ENCODE measurements at places on chromosomes 5 and 9.

GRCh38 chr5:43547532-43547931 lies 9.3 kb downstream of the PAIP1 start:
- DNase-seq: no peak

GRCh38 chr5:145025775-145026174 lies 809.4 kb downstream of the PRELID2 start:
- DNase-seq: no peak

GRCh38 chr5:43798740-43799139 lies 195.8 kb downstream of the NNT start:
- no peak for DNase-seq

- no peak for DNase-seq
These were observed 37.4 kb downstream of the PRRT1B start for GRCh38 chr9:131582466-131583336.

DNA sequence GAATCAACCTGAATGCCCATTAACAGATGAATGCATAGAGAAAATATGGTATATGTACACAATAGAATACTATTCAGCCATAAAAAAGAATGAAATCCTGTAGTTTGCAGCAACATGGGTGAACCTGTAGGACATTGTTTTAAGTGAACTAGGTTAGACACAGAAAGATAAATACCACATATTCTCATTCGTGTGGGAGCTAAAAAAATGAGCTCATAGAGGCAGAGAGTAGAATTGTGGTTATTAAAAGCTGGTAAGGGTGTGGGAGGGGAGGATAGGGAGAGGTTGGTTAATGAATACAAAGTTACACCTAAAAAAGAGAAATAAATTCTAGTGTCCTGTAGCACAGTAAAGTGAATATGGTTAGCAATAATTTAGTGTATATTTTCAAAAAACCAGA lies 23.5 kb downstream of the PTTG1 start:
- DNase-seq: no peak

DNA sequence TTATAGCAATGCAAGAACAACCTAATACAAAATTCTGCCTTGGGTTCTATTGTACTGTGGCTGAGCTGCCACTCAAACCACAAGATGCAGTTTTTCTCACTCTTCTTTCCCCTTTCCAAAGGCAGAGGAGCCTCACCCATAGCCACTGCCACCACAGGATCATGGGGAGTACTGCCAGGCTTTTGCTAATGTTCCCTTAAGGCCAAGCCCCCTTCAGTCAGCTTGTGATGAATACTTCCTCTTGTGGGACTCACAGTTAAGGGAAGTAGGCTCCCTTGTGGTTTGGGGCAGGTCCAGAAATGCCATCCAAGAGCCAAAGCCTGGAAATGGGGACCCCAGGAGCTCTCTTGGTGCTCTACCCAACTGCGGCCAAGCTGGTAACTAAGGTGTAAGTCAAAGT lies 258.7 kb downstream of the SPATA31D1 start:
- no peak for DNase-seq

DNA sequence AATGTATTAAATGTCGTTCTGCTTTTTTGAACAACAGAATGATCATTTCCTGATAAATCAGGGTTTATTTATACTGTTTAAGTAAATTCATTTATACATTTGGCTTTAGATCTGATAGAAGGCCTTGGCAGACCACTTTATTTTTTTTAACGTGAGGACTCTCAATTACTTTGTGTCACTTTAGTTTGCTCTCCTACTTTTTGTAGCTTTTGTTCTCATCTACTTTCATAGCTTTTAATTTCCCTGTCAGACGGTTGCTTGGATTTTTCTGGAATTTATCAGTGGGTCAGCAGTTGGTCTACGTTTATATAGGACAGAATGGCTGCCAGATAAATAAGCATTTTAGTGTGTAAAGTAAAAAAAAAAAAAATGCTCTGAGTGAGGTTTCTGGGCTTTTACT lies 902.3 kb upstream of the DMAC1 start:
- no peak for DNase-seq

- DNase-seq: no peak
These were observed 138.5 kb downstream of the SPOCK1 start for GRCh38 chr5:137360607-137361006.

DNA sequence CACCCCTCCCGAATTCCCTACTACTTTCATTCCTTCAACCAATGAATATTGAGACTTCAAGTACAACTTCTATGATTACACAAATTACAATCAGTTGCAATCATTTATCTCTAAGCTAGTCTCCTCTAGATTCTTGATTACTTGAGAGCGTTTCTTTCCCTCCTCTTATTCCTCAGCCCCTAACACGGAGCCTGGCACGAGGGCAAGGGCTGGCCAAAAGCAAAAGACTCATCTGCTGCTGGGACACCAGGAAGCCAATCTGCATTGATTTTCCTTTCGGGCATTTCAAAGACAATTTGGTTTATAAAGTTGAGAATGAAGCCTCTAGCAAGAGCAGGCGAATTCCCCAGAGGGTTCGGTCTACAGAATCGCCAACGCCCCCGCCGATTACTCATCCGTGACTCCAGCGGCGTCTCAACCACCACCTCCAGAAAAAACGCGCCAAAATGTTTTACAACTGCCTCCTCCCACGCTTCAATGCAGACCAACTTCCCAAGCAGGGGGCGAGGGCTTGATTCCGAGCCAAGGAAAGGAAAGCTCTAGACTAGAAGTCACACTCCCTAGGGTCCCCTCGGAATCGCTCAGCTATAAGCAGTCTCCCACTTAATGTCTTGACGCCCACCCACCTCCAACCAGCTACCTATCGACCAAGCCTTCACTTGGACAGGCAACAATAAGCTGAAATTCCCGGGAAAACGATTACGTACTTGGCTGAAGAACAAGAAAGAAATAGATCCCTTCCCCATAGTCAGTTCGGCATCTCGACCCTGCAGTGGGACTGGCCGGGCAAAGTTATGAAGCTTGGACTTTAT lies 1.5 kb downstream of the PCSK1 start:
- DNase-seq: peak; percentile 76

- DNase-seq: no peak
These were observed 13.5 kb upstream of the NIPAL4 start for GRCh38 chr5:157446412-157446935.

DNA sequence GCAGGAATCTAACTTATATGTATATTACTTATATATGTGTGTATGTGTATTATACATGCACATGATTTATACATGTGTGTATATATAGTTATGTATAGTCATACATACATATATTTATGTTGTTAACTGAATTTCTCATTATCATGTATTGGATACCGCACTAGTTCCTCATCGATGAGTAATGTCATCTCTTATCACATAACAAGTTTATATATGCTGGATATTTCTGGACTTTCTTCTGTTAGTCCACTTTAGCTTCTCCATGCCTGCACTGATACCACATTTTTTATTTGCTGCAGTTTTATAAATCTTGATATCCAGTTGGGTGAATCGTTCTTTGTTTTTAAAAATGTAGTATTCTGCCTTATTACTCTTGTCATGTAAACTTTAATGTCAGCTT lies 50.2 kb downstream of the APC start:
- no peak for DNase-seq

- no peak for DNase-seq
These were observed 1.2 kb downstream of the TIFAB start for GRCh38 chr5:135450952-135451351.

- no peak for DNase-seq
These were observed 249.4 kb downstream of the NPR3 start for GRCh38 chr5:32960340-32961058.

DNA sequence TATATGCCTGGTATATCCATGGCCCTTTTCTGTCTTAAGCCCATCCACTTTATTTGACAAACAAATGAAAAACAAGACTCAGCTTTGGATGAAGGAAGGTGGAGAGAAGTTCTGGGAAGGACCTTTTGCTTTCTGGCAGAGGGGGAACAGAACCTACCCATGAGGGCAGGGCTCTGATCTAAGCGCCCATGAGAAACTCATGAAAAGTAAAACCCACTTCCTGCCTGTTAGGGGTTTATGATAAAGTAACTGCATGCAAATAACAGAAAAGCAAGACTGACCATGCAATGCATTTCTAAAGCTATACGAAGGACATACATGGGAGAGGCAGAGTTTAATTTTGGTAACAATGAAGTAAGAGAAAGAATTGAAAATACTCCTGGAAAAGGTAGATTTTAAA lies 181.9 kb upstream of the ADRA1B start:
- DNase-seq: no peak

GRCh38 chr5:57855831-57856230 lies 373.2 kb upstream of the ACTBL2 start:
- no peak for DNase-seq

DNA sequence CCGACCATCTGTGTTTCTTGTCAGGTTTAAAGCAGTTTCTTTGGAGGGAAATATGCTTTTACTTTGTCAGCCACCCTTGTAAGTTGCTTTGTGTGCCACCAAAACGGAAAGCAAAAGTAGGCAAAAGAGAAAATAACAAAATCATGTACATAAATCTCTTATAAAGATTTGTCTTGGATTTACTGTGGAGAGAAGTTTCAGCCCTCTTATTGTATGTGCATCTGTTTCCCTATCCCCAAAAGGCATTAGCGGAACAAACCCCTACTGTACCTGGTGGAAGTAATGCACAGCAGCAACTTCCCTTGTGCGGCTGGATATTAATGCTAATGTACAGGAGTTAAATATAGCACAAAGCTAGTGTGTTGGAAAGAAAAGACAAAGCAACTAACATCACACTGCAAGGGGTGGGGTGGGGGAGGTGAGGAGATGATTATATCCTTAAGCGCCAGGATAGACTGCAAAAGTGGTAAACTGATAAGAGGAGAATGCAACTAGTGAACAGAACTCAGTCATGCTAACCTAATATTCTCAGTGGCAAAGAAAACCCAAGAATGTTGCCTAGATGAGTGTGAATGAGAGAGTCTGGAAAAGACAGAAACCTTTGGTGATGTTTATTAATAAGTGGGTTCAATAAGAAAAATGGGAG lies 396.5 kb upstream of the MEF2C start:
- no peak for DNase-seq

- no peak for DNase-seq
These were observed 19.8 kb downstream of the TRIP13 start for GRCh38 chr5:912280-913091.

GRCh38 chr9:123544007-123544827 lies 188.2 kb downstream of the CRB2 start:
- DNase-seq: peak; percentile 20

GRCh38 chr5:39176759-39177630 lies 42.4 kb downstream of the FYB1 start:
- no peak for DNase-seq

GRCh38 chr5:170266570-170267381 lies 30.8 kb downstream of the LCP2 start:
- no peak for DNase-seq

DNA sequence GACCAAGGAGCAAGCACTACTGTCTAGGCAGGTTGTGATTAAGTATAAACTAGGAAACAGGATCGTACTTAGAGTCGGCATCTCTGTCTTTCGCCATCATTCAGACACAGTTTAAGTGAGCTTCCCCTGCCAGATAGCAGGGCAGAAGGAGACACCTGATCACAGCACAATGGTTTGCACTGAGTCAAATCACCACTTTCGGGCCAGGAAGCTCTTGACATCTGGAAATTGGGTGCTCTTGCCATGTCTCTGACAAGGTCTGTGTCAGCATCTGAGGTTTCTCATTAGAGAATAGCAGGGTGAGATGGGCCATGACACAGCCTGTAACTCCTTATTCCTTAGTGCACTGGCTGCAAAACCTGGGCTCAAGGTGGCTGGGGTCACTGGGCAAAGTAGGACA lies 8.3 kb downstream of the ADRB2 start:
- DNase-seq: no peak

GRCh38 chr5:148179234-148179824 lies 11.0 kb downstream of the SPINK14 start:
- no peak for DNase-seq

DNA sequence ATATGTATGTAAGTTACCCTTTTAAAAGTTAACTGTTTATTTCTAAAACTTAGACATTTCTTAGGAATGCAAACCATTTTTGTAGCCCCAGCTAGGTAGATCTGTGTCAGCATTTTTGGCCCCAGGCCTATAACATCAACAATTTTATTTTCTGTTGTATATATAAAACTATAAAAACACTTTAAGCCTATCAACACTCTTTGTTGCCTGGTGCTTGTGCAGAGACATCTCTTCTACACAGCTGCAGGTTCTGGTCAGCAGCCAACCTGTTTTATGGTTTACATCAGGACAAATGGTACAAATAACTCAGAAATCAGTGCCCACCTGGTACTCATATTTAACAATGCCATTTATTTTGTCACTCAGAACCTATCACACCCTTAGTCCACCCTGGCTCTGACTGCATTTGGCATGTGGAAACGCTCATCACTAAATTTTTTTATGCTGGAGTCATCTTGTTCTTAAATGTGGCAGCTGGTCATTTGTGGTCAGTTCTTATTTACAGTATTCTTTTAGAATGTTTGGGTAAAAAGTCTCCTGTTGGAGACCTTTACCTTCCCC lies 173.4 kb downstream of the DNAH5 start:
- DNase-seq: no peak

DNA sequence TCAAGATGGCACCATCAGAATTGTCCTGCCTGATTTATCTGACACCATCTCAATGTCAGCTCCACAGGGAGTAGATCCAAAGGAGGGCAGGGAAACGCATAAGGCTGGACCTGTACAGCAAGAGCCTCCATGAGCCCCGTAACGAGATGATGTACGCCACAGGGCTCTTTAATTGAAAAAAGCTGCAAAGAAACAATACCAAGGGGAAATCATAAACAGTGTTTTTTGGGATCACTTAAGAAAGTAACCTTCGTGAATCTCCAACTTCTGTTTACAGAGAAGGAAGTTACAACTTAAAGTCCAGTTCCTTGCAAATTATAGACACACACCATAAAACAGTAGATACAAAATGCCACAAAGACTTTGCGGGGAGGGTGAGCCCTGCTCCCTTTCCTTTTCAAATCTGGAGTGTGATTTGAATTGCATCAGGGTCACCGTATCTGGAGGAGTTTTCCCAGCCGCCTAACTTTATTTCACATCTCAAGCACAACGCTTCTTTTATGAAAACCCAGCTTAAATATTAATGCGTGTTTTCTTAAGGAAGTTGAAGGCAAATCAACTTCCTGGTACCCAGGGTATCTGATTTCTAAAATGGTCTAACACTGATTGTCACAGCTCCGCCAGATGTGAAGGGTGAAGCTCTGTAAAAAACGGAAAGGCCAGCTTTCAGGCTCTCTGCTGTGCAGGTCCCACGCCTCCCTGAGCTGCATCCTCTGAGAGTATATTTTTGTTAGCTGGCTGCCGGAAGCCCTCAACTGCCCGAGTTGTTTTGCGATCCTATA lies 88.9 kb downstream of the EBF1 start:
- no peak for DNase-seq

DNA sequence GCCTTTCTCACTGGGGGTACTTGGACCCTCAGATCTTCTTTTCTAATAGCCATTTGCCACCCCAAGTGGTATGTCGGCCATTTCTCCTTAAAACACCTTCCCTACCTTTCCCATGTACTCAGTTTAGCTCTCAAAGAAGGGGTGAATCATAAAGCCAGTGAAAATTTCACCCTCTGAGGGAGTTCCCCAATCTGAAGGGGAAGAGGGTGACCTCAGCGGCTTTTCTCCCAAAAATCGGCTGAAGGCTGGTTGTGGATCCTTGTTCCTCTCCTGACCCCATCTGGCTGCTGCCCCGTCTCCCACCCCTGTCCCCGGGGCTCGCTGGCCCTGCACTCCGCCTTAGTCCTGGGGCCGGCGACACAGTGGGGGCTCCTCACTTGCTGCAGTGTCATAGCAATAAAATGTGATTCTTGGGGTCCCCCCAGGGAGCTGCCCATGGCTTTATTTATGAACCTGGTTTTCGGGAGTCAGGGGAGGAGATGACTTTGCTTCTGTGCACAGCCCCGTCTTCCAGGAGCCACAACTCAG lies 17.3 kb upstream of the LTC4S start:
- no peak for DNase-seq

GRCh38 chr5:131285703-131286399 lies 22.0 kb downstream of the CDC42SE2 start:
- DNase-seq: no peak

Data from DMS79 (cell line).